ENCODE measurements at places on chromosomes 12 and 14. TPM values are rescaled to one million over a fixed set of nuclear protein-coding genes. Genes with fewer than 3 reads are reported as not detected.

DNA sequence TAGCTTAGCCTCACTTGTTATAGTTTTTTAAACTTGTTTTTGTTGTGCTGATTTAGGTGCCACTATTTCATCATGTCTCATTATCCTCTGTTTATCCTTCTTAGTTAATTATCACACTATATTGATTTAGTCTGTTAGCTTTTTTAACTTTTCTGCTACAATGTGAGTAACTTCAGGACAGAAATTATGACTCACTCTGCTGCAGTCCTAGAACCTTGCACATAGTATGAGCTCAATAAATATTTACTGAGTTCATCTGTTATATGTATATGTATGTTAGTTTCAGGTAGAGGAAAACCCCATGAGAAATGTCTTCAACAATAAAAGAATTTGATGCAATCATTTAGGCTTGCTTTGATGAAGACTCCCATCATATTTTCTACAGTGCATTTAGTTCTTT lies 224.3 kb upstream of the NAV3 start:
- no peak for DNase-seq

DNA sequence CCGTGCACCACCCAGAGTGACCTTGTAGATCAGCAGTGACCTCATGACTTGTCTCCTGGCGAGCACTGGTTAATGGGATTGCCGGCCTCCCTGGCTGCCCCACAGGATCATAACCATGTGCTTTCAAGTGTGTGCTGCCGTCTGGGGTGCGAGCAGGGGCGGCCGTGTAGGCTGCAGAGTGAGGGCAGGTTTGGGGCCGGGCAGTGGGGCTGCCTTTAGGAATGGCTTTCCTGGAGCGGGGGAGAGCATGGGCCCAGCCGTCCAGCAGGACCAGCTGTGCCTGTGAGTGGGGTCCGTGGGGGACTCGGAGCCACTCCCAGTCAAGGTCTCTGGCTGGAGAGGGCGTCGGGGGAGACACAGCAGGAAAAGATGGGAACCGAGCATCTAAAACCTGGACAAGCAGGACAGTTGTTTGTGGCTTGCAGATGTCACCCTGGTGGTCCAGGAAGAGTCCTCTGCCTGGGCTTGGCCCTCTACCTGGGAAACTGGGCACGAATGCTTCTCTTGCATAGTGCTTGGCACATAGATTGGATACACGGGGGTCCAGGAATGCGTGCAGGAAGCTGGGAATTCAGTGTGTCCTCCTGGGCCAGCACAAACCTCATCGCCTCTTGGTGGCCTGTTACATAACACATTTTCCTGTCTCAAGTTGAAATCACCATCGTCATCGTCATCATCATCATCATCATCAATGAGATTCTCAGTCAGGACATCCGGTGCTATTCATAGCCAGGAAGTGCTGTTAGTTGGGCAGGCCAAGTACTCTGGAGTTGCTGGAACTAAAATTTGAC lies 96.0 kb downstream of the ADGRD1 start:
- no peak for DNase-seq

GRCh38 chr12:129190827-129191226 lies 337.5 kb downstream of the GLT1D1 start:
- DNase-seq, result no peak

DNA sequence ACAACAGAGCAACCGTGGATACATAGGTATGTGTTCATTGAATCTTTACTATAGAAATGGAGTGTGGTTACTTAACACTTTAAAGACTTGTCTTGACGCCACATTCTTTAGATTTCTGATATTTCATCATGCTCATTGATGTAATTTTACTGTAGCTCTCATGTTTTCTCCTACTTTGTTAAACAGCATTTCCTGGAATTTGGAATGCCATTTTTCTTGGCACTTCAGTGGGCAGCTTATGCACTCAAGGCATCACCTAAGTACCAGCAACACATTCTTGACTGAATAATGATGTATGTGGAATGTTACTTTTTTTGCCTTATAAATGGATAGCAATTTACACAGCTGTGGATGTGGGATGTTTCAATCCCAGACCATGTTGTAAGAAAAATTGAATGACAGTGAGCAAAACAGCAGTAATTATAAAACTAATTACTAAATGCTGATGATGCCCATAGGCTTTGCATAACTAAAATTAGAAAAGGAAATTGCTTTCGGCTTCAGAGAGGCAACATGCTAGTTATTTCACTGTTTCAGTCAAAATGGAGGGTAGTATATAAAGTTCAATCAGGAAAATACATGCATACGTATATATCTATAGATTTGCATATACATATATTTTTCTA lies 298.5 kb downstream of the NPAS3 start:
- no peak for DNase-seq

DNA sequence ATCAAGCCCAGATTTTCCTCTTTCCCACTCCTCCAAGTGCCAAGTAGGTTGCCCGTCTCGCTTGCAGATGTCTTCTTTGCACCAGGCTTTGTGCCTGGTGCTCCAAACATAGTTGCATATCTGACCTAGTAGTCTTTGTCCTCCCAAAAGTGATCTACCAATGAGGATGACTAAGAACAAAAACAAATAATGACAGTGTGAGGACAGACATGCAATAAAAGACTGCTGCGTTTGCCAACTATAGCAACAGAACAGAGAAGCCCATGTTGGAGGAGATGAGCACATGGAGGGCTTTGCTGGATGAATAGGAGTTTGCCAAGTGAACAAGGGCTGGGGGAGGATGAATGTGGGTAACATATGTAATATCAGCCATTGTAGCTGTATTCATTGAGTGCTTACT lies 15.6 kb downstream of the DTX1 start:
- no peak for DNase-seq

DNA sequence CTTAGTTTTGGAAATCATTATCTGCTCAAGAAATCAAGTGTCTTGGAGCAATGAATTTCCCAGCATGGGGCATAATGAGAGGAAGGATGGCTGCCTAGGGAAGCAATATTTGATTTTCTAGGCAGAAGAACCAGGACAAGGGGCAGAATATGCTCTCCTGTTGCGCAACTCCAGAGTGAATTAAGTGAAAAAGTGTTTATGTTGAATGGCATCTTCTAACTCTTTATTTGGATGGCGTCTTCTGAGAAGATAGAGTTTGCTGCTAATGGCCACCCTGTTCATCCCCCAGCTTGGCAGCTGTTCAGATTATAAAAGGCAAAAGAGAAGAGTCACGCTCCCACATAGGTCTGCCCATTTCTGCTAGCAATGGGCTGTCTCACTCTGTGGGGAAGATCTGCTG lies 1278.1 kb downstream of the AACS start:
- DNase-seq, result no peak

- DNase-seq, result no peak
Observed at GRCh38 chr12:113439606-113440030, 17.4 kb downstream of the SDSL start.

DNA sequence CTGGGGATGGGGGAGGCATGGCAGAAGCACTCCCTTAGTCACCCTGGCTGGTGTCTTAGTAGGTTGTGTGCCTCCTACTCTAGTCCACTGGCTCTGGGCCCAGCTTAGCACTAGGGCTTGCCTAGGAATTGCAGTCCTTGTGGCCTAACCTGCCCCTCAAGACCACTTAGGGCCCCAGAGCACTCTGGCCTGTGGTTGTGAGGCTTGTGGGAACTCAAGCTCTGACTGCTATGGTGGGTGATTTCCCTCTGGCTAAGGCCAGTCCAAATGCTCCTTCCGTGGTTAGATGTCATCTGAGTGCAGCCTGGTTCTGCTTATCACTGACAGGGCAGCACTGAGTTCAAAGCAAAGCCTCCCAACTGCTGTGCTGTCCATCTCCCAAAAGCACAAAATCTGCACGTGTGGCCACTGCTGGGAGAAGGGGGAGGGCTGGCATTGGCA lies 20.2 kb downstream of the FGD4 start:
- DNase-seq, result no peak

GRCh38 chr14:26282578-26282977 lies 315.3 kb downstream of the NOVA1 start:
- DNase-seq, result no peak

GRCh38 chr12:119391673-119392072 lies 57.1 kb downstream of the CCDC60 start:
- no peak for DNase-seq

DNA sequence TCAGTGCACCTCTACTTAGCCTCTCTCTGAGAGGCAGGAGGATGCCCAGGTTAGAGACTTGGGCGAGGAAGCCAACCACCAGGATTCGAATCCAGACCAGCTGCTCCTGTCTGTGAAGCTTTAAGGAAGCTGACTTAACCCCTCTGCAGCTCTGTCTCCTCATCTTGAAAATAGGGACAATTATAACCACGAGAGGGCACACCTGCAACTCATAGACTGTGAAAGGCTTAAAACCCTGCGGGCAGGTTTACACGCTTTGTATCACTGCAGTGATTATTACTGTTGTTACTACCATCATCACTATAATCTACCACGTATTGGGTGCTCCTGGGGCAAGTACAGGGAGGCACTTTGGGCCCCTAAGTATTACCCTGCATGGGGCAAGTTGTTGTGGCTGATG lies 379.8 kb downstream of the VRK1 start:
- no peak for DNase-seq

DNA sequence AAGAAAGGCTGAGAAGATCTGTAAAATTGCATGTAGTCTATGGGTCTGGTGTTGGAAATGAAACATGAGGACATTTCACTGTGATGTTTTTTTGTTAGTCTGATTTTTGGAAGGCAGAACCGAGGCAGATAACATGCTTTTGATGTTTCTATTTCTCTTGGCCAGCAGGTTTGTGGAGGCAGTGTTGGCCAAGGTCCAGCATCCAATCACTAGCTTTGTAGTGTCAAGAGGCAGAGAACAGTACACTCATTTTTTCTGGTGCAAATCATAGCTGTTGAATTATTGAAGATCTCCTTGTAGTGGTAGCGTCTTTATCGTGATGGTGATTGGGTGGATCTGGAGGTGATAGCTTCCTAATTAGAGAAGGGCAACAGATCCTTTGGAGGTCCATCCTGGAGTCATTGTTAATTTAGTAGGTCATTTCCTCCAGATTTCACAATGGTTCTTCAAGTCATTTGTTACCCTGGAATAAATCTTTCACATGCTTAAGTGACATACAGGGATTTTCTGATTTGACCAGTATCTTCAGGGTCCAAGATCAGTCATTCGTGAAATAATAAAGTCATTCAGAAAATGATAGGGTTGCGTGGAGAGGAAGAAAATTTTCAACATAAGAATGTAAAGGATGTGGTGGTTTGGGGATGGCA lies 252.4 kb upstream of the CPNE8 start:
- DNase-seq, result no peak

GRCh38 chr12:129184127-129184928 lies 331.1 kb downstream of the GLT1D1 start:
- DNase-seq, result no peak

DNA sequence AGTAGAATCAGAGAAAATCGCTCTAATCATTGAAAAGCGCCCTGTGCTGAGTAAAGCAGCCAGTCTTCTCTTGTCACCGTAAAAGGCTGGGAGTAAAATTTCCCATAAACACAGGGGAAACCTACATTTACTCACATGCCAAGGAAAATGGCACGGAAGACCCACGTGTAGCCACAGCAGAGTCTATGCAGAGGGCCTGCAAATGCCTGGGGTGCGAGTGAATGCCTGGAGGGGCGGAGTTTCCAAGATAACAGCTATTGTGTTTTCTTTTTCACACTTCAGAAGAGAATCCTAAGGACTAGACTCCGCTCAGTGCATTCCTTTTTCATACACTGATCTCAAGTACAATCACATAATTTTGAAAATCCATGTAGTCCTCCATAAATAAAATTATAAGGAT lies 159.9 kb upstream of the FOXN3 start:
- no peak for DNase-seq

- no peak for DNase-seq
Observed at GRCh38 chr12:12088761-12089160, 18.0 kb downstream of the BCL2L14 start.

DNA sequence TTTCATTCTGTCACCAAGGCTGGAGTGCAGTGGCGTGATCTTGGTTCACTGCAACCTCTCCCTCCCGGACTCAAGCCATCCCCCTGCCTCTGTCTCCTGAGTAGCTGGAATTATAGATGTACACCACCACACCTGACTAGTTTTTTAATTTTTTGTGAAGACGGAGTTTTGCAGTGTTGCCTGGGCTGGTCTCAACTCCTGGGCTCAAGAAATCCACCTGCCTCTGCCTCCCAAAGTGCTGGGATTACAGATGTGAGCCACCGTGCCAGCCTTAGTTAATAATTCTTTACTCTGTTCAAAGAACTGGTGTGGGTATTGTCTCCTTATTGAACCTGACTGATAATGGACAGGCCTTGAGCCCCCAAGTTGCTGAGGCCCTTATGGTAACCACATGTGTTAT lies 10.4 kb upstream of the KRT7 start:
- no peak for DNase-seq

DNA sequence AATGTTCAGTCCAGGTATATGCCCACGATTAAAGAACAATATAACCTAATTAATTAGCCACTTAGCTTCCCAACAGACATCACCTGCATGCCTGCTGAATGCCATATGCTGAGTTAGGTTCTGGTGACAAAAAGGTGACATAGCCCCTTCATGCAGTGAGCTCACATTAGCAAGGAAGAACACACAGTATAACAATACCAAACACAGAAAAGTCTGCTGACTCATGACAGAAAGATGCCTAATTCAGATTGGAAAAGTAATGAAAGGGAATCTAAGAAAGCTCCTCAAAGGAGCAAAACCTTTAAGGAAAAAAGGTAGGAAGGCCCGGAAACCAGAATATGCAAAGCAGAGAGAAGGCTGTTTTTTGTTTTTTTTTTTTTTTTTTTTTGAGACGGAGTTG lies 59.0 kb downstream of the FERMT2 start:
- DNase-seq, result no peak

DNA sequence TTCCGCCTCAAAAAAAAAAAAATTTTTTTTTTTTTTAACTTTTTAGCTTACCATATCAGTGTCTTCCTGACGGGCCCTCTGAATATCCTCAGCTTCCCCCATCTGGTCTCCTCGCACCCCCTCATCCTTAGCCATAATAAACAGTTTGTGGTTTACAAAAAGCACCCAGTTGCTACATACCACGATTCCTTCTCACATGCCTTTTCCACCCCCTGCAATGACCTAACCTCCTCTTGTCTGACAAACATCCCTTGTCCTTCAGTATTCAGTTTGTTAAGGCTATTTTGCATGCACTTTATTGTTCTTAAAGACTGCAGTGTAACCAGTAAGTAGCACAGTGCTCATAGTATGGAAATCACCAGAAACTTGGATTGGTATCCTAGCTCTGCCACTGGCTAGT lies 88.5 kb downstream of the PPM1H start:
- DNase-seq, result no peak

DNA sequence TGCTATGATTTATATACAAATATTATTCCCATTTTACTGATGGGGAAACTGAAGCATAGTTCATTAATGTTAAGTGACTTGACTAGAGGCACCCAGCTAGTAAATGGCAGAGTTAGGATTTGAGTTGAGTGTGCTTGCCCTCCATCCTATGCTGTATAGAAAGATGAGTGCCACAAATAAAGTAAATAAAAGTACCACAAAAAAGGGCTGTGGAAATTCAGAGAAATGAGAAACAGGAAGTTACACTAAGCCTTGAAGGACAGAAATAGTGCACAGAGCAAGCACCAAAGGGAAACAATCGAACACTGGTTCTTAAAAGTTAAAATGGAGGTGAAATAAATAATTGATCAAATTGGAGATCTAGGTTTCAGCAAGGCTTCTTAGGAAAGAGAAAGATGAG lies 9.2 kb upstream of the ABCD2 start:
- DNase-seq, result no peak

RNU4-1 gene
- 2,369 TPM for total RNA-seq

SLC2A3 gene
- 226 TPM for total RNA-seq

RNASE1 gene
- total RNA-seq, result not detected

ANG gene
- 0.57 TPM for total RNA-seq

NANOG gene
- total RNA-seq, result not detected

ZDHHC22 gene
- not detected for total RNA-seq

CEP170B gene
- total RNA-seq, result 9.8 TPM

TMX1 gene
- 51.1 TPM for total RNA-seq

HOXC6 gene
- not detected for total RNA-seq

CCDC196 gene
- total RNA-seq, result not detected

Data from activated T-helper 1 cell treated with anti-CD3 and anti-CD28 coated beads, Interleukin-12 subunit alpha, Interleukin-12 subunit beta, Interleukin-2, Interleukin-4 antibody, amounts not matched to agents 30 ng/mL and 10 ng/mL and 1 ng/mL, durations not matched to agents 14 hours and 24 hours and 36 hours (primary cell).